Umbilical cord (tissue), 2 donors: ENCODE measurements at places on chromosomes 3 and 15.

- DNase-seq: no peak
Measured at GRCh38 chr3:50278123-50278879, 586 bp upstream of the LSMEM2 start.

DNA sequence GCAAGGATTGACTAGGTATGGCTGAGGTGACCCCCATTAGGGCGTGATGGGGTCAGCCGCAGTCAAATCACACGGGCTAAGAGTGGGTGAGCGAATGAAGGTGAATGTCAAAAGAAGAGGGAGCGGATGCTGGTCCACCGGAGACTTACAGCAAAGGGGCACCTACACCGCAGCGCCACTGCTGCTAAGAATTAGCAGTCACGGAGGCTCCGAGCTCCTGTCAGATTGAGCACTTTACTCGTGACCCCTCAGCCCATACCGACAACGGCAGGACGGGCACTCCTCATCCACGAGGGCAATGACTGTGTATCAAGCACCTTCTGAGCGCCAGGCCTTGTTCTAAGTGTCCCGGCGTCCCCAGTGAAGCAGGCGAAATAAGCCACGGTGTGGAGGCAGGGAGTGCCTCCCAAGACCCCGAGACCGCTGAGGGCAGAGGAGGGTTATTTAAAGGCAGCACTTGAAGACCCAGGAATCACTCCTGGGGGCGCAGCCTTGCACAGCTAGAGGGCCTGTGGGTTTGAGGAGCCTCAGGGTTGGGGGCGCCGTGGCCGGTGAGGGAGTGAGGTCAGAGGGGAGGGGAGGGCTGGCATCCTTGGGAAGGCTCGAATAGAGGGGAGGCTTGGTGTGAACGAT is 61.6 kb upstream of the GATA2 start:
- DNase-seq: no peak

GRCh38 chr3:76615719-76616118 is 424.2 kb upstream of the ROBO2 start:
- no peak for DNase-seq

GRCh38 chr3:105458518-105459215 is 92.0 kb downstream of the ALCAM start:
- DNase-seq: no peak

DNA sequence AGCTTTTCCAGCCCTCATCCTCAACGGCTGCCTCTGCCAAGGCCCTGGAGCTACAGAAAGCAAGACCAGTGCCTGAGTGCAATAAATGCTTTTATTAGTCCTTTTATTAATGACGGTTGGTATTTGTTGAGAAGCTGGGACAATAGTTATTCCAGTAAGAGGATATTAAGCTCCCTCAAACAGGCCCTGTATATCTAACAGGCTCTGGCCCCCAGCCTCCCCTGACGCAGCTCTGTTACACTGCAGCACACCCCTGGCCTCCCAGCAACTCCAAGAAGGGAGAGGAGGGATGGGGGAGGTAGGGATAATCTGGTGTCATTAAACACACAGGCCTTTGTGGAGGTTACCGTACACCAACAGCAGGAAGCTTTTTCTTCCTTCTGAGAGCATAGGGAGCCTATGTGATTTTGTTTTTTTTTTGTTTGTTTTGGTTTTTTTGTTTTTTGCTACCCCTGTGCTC is 30.8 kb upstream of the MAGEF1 start:
- peak; percentile 84 for DNase-seq

DNA sequence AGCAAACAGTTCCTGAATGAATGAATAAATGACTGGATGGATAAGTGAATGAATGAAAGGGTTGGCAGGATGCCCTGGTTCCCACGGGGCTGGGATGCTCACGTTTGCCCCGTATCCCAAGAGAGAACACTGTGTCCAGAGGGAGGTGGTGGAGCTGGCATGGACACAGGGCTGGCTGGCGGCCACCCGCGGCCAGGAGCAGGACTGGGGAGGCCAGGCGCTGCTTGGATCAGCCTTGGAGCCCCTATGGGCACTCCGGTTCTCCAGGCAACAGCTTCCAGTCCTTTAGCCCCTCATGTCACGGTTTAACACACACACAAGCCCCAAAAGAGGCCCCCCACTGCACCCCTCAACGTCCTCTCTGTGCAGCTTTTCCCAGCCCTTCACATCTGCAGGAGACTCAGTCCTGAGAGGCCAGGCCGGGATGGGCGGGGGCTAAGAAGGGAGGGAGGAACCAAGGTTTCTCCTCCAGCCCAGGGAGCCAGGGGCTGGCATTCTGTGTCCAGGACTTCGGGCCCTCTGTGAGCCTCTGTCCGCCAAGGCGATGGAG is 86.0 kb upstream of the ALDH1L1 start:
- DNase-seq: peak; percentile 54

- no peak for DNase-seq
Measured at GRCh38 chr3:12839156-12839946, 2.0 kb downstream of the RPL32 start.

DNA sequence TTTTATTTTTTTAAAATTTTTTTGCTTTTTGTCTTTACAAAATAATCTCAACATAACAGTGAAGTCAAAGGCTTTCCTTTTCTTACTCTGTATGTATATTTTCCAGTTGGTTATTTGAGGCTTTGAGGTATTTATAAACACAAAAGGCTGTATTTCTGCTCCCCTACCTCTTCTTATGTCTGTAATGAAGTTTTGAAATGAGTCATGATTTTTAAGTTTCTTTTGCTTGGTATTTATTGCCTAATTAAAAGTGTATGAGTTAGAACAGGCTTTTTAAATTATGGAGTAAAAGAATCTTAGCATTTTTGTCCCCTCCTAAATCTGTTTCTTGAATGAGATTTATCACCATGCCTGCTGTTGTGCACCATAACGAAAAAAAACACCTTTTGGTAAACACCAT is 66.0 kb downstream of the DCUN1D1 start:
- no peak for DNase-seq

- no peak for DNase-seq
Measured at GRCh38 chr3:126348308-126348920, 8.8 kb downstream of the KLF15 start.

DNA sequence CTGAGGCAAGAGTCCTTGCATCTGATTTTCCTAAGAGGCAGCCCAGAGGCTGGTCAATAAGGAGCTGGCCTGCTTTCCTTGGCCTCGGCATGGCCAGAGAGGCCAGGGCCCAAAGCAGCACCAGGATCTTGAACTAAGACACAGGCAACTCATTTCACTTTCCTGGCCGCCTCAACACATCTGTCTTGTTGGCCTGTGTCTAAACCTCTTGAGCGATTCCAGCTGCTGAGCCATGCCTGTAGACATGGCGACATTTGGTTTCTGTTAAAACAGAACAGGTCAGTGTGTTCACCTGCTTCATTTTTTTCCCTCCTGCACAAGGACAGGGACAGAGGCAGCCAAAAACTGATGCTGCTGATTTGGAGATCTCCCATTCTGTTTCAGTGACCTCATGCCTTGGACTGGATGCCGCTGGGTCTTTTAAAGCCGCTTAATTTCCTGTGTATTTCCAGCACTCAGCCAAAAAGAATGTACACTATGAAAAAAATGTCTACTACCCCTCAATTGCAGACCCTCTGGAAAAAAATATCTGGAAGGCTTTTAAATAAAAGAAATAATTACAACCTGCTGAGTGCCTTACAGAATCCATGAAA is 266.6 kb upstream of the ICE2 start:
- no peak for DNase-seq

DNA sequence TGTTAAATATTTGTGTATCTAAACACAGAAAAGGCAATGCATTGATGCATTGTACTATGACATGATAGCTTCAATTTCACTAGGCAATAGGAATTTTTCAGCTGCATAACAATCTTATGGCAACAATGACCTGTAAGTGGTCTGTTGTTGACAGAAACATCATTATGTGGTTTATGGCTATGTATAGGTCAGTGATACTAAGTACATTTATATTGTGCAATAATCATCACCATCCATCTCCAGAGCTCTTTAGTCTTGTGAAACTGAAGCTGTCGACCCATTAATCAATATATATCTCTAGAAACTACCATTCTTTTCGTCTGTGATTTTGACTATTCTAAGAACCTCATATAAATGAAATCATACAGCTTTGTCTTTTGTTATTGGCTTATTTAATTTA is 200.1 kb upstream of the ZNF717 start:
- DNase-seq: no peak

DNA sequence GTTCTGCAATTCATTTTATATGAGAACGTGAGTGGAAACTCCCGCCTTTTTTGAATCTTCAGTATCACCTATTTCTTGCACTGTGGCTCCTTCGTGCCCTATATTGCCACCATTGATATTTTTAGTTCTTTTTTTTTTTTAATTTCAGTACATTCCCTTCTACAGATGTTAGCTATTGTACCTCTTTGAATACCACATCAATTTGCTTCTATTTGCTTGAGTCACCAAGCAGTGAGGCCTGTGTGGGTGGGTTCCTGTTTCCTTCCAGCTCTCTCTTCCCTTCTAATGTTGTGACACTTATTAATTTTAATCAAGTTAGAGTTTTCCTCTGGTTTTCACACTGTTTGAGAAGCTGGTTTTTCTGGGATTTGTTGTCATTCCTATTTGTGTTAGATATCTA is 8.7 kb downstream of the HACD2 start:
- DNase-seq: no peak

- DNase-seq: peak; percentile 50
Measured at GRCh38 chr15:77775373-77775772, 142.7 kb upstream of the LINGO1 start.

DNA sequence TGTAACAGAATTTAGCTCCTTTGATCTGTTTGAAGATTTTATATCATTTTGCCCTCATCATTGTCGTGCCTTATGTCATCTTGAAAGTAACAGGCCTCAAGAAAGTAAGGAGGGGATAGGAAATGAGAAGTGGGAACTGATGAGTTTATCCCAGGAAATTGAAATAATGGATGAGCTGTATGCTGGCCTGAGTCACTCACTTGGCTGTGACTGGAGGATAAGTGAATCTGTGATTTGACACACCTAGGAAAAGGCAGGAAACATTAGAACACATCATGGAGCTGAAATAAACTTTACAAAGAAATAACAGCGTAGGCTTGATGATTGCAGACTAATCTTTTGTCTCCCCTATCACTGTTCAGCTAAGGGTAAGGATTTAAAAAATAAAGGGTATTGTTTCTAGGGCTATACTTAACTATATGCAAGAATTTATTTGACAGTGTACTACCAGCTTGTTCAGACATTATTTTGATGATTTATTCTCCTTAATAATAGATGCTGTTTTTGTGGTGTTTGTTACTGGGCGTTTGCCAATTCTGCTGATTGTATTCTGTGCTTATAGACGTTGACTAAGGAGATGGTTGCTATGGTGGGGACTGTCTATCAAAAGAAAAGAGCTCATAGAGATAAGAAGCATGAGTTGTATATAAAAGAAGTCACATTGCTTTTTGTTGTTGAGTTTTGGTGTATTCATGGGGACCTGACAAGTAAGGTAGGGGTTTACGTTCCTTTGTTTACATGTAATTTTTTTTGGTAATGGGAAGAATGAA is 105.6 kb upstream of the ROPN1 start:
- DNase-seq: no peak

- no peak for DNase-seq
Measured at GRCh38 chr15:65360506-65360905, 17.3 kb downstream of the IGDCC3 start.

GRCh38 chr15:48604567-48604966 is 40.9 kb downstream of the FBN1 start:
- DNase-seq: no peak

DNA sequence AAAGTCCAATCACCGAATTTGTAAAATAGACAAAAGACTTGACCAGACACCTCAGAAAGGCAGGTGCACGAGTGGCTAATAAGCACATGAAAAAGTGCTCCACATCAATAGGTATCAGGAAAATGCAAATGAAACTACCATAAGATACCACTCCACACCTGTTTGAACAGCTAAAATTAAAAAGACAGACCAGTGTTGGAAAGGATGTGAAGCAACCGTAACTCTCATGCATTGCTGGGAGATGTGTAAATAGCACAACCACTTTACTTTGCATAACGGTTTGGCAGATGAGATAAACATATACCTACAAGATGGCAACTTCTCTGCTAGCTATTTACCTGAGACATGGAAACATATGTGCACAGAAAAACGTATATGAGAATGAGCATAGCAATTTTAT is 56.9 kb downstream of the CADPS start:
- no peak for DNase-seq

GRCh38 chr15:51621155-51621765 is 1.3 kb downstream of the DMXL2 start:
- DNase-seq: peak; percentile 22

- DNase-seq: no peak
Measured at GRCh38 chr3:76920511-76920910, 119.4 kb upstream of the ROBO2 start.

- peak; percentile 13 for DNase-seq
Measured at GRCh38 chr3:127457094-127457475, 133.4 kb downstream of the TPRA1 start.

- no peak for DNase-seq
Measured at GRCh38 chr3:69547461-69547880, 161.6 kb upstream of the FRMD4B start.

DNA sequence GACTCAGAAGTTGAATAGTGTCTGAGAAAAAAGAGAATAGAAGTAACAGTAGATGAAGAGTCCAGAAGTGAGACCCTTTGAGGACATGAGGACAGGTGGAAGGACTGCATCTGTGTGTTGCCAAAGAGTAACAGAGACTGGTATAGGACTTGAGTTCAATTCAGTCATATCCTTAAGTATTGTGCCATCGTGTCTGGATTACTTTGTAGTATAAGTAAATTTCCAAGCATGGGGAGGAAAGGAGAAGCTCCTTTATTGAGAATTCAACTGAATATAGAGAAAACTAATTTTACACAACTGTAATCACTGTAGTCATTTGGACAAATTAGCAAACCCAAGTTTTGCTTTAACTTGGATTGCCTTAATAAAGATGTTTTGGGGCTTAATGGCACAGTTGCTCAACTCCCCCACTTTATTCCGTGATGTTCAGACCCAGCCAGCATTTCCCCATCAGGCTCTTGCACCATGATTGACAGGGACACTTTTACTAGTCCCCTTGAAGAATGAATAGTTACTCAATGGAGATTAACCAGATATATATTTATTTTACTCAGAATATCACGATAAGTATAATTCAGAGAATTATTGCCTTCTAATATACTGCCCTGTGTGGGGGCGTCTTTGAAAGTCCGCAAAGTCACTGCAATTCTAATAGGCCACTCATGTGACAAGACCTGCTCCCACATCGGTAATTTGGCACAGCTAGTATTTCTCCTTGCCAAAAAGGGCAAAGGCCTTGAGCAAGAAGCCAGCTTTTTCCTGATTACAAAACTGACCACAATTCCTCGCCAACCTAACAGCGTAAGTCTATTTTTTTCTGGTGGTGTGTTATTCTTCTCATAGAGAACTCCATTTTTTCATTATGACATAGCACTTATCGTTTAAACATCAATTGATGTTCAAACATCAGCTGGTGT is 61.3 kb downstream of the PPARG start:
- DNase-seq: no peak

GRCh38 chr3:195185583-195185982 is 85.4 kb downstream of the XXYLT1 start:
- DNase-seq: no peak

GRCh38 chr3:127105587-127105986 is 87.3 kb upstream of the PRR23E start:
- no peak for DNase-seq

GRCh38 chr3:129182390-129183185 is 1.1 kb downstream of the CNBP start:
- no peak for DNase-seq
